ENCODE measurements at places on chromosomes 5 and 9.
A peak's percentile ranks its signal among the peaks of the same experiment; 100 is the strongest.

DNA sequence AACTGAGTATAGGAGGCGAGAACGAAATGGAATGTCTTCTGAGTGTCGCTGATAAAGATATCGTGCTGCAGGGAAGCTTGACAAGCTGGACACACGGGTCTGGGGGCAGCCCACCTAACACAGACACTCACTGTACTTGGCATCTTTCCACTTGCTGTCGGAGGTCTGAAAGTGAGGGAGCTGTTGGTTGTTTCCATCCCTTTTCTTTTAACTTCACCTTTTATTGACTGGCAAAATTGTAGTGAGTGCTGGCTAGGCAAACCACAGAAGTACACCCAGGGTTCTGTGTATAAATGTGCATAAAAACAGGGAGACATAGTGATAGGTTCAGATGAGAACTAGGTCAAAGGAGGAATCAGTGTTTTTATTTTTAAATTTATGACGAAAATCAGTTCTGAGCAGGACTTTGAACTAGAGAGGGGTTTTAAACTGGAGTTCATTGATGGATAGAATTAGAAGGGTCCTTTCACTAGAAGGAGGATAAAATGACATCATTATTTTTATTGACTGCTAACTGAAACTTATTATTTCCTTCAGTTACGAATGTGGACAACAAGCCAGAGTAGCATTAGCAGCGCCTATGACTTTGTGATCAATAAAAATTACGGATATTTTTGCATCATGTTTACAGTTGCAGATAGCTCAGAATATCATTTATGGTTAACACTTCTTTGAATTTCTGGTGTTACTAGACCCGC lies 817 bp downstream of the GAPVD1 start:
- DNase-seq, result no peak

GRCh38 chr5:2747363-2748162 lies 3.9 kb downstream of the IRX2 start:
- no peak for DNase-seq

- DNase-seq, result no peak
These were observed 117.7 kb downstream of the TARS1 start for GRCh38 chr5:33558489-33558888.

GRCh38 chr9:2082772-2083171 lies 67.6 kb downstream of the SMARCA2 start:
- no peak for DNase-seq

DNA sequence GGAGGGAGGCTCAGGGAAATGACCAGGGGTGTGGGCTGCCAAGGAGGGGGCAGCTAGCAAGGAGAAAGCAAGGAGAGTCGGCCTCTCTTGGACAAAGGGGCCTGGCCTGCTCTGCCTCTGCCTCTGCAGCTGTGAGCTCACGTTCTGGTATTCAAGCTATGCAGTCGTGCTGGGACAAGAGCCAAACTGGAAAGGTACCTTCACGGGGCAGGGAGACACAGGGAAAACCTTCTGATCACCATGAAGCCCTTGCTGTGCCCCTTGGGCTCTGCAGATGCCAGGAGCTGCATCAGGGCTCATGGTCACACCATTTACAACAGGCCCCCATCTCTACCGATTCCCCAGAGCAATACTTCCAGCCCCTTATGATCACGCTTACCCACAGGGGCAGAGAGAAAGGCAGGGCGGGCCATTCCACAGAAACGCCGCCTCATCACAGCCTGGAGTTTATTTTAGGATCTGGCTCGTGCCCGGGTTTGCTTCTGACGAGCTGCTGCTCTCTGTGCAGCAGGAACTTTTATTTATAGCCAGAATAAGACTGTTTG lies 63.2 kb downstream of the PRRT1B start:
- peak; percentile 86 for DNase-seq

DNA sequence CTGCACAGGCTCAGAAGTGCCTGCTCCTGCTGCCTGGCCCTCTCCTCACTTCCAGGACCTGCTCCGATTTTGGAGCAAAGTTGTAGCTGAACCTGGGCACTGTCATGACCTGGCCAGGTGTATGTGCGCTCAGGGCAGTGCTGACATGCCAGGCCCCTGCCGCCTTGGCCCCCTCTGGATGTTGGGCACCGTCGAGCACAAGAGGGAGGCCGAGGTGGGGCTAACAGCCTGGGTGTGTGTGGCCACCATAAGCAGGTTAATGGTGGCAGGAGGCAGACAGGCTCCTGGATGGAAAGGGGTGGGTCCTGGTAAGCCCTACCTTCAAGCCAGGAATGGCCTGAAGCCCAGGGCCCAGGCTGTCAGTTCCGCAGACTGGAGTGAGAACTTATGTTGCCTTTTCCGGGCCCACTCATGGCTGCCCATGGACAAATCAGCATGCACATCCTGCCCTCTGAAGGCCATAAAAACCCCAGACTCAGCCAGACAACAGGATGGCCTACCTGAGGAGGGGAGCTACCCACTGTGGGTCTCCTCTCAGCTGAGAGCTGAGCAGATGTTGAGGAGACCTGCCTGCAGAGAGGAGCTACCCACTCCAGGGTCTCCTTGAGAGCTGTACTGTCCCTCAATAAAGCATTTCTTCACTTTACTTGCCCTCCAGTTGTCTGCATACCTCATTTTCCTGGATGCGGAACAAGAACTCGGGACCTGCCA lies 66.2 kb downstream of the NACC2 start:
- no peak for DNase-seq

Data from bronchial epithelial cell (primary cell).